Left renal cortex interstitium (tissue), 4 donors: ENCODE measurements at places on chromosomes 7 and 10. TPM values are rescaled to one million over a fixed set of nuclear protein-coding genes. Genes with fewer than 3 reads are reported as not detected.

GRCh38 chr7:40827222-40828085, 692.6 kb downstream of the SUGCT start:
- DNase-seq: peak; percentile 21

GRCh38 chr7:19982841-19983835, 209.7 kb upstream of the TMEM196 start:
- DNase-seq: no peak

DNA sequence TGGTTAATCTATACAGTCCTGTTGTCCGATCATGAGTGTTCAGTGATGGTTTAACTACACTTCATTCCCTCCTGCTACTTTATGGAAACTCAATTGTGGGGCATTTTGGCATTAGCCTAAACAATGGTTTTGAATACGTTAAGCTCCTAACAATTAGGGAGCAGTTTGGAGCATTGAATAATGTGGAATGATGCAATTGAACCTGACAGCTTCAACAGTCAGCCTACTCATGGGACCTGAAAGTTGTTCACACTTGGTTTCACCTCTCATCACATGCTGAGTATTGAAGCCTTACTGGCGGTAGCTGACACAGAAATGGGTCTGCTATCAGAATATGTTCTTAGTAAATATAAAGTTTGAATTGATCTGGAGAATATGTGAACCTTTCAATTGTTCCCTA, 186.1 kb downstream of the MLLT10 start:
- DNase-seq: no peak

- DNase-seq: no peak
These were observed 829 bp downstream of the CHRM2 start for GRCh38 chr7:136869001-136869961.

GRCh38 chr7:157224627-157225026, 85.9 kb downstream of the UBE3C start:
- no peak for DNase-seq

DNA sequence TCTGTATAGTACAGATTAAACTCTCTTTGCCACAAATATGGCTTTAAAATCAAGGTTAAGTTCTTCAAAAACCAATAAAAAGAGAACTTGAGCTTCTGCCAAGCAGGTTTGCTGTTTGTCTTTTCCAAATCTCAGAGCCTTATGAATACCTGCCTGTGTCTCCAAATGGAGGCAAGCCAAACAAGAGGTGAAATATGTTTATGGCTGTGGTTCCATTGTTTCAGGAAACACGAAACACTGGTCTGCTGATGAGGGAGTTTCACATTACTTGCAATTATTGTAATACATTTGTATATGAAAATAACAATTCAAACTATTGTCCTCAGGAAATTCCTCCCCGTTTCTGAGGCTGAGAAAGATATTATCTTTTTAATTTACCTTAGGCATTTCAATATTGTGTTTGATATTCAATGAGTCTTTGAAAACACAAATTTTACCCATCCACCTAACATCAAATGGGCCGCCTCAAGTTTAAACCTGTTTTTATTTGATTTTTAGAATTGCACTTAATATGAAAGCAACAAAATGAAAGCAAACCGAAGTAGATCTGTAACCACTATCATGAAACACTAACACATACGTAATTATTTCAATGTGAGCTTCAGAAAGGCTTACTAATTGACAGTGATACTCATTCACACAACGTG, 359.3 kb downstream of the HGF start:
- no peak for DNase-seq

GRCh38 chr7:424961-425793, 94.5 kb downstream of the PDGFA start:
- DNase-seq: no peak

GRCh38 chr10:2953495-2953894, 113.9 kb upstream of the PFKP start:
- no peak for DNase-seq

DNA sequence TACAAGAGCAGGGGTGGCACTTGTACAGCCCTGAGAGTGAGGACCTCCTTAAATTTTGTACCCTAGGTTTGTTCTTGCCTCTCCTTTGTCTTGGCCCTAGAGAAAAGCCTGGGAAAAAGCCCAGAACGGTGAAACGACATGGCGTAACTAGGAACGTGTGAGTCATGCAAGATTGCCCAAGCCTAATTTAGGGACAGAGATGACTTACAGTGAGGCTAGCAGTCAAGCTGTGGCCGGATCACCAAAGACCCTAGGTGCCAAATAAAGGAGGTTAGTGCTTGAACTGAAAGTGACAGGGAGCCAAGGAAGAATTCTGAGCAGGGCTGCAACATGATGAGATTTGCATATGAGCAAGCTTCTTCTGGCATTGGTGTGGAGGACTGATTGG, 25.1 kb downstream of the TBXAS1 start:
- DNase-seq: no peak

DNA sequence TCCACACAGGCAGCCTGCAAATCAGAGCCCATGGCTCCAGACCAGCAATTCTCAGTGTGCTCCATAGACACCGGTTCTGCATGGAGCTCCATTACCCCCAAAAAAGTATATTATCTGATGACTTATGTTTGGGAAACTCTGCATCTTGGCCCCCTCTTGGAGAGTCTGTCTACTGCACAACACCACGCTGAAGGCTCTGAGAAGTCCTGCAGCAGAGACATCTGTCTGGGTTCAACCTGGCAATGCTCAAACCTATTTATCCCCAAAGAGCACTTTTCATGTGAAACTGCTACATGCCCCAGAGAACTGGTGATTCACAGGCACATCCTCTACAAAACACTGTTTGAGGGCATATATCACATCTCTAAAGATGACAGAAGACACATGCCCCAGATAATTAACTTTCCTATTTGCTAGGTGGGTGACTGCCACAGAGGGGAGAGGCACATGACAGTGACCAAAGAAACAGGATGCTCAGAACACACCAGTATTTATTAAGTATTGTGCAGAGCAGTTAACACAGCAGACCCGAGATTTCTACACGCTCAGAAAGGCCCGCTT, 83.8 kb downstream of the DLG5 start:
- no peak for DNase-seq

DNA sequence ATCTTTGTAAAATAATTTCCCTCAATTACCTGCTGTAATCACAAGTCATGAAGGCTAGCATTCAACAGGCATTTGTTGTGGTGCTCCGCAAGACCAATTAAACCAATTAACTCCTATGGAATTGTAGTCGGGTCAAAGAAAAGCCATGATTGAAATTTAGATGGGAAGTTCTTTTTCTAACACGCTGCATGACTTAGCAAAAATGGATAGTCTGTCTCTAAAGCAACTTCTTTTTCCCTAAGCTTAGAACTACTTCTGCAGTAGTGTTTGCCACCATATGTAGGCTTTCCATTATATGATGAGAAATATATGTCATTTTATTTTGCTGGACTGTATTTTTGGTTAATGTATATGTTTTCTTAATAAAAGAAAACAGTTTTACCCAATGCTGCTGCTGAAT, 119.1 kb downstream of the TSPAN12 start:
- no peak for DNase-seq

DNA sequence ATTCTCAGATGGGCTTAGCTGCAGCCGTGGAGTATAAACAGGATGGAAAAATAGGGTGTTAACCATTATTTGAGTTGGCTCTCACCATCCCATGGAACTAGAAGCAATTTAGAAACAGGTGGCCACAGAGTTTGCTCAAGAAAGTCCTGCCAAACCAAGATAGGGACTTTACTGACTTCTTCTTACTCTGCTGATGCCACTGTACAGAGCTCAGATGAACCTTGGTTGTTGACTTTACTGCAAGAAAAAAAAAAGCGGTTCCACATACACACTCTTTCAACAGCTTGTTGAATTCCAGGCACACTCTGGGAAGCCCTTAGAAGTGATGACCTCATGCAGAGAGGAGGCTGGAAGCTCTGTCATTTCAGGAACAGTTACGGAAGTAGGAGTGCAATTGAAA, 753.4 kb downstream of the NRG3 start:
- DNase-seq: peak; percentile 15

DNA sequence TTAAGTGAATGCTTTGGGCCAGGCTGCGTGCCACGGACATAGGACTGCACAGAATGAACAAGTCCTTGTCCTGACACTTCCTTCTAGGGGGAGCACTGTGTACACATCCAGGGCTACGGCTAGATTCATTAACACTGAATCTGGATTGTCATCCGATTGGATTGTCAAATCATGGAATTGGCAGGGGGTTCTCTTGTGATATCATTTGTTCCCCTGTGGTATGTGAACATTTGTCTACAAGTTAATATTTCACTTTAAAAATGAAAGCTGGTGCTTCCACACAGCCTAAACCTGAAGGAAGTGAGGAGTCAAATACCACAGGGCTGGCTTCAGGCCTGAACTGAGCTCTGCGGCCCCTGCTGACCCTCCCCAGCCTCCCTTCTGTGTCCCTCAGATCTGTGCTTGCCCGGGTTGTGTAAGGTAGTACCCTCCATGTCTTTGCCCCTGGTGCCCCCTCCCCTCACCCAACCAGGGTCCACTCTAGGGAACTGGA, 75.6 kb downstream of the SNX10 start:
- no peak for DNase-seq

DNA sequence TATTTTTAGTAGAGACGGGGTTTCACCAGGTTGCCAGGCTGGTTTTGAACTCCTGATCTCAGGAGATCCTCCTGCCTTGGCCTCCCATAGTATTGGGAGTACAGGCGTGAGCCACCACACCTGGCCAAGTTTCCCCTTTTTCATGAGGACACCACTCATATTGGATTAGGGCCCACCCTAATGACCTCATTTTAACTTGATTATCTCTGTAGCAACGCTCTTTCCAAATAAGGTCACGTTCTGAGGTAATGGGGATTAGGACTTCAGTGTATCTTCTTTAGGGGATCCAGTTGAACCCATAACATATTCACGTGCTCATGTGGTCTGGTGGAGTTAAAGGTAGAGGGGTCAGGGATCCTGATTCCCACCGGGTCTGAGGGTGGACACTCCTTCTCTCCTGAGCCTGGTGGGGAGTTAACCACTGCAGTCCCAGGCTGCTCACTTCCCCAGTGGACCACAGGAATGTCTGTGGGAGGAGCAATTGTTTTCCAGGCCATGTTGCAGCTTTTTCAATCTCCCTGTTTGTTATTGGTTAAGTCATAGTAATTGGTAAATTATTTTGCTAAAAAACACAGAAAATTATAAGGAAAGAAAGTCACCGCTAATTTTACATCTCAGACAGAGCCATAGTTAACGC, 130.5 kb downstream of the GRK5 start:
- DNase-seq: no peak

GRCh38 chr10:74842301-74842954, 16.0 kb downstream of the KAT6B start:
- no peak for DNase-seq

DNA sequence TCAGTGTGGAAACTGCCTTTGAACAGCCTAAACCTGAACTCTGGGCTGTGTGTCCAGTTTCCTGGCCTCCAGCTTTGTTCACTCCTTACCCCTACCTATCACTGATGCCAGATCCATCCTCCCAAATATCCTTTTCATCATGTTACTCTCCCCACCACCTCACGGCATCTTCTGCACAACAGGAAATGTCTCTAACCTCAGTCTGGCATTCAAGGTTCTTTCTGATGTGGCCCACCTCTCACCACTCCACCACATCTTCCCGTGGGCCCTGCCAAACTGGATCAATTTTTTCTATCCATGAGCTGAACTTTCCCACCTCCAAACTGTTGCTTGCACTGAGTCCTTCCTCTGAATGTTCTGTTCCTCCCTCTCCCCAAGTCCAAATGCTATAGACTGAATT, 35.8 kb upstream of the MAP3K8 start:
- no peak for DNase-seq

GRCh38 chr7:2799253-2799652, 44.9 kb downstream of the GNA12 start:
- no peak for DNase-seq

GRCh38 chr7:20793694-20794394, 7.2 kb upstream of the SP8 start:
- DNase-seq: no peak

- no peak for DNase-seq
These were observed 21.1 kb upstream of the HBP1 start for GRCh38 chr7:107147464-107148393.

DNA sequence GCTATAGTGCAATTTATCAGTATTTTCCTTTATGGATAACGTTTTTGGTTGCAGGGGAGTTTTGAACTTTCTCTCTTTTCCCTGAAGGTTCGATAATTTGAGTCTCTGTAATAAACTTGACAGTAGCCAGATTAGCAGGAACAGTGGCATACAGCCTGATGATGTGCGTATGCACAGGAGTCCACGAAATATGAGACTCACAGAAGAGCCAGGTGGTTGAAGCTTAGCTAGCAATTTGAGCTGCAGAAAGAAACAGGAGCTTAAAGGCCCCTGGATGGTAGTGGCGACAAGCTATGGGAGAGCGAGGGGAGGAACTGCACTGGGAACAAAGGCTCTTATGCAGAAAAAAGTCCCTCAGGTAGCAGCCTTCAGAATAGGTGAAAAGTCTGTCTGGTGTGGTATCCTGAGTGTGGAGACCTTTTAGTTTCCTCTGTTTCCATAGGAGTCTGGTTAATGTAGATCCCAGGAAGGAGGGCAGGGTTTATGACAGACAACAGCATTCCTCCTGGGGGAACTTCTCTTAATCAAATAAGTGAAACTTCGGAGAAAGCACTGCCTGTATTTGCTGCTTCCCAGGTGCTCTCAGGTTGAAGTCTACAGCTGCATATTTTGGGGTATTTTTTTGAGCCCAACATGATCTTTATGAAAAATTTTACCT, 32.7 kb downstream of the FANK1 start:
- DNase-seq: no peak

DNA sequence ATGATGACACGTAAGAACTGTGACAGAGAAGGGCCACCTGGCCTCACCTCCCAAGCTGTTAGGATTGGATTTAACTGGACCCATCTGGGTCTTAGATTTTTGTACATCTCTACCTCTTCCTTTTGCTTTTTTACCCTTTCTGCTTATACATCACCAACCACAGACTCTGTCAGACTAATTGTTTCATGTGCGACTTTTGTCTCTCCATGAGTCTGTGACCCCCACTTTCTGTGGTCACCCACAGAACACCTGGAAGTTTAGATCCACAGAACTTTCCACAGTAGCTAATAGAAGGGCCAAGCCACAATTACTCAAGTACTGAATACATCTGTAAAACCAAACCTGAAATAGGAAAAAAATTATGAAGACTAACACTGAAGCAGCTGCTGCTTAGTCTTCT, 23.1 kb downstream of the SEC31B start:
- no peak for DNase-seq

The PLAC9 gene
- polyA plus RNA-seq: 24.4 TPM

The GPR85 gene
- polyA plus RNA-seq: 0.94 TPM

The SOSTDC1 gene
- polyA plus RNA-seq: 47.0 TPM

The BUD23 gene
- 77.7 TPM for polyA plus RNA-seq

The SAMD9L gene
- polyA plus RNA-seq: 2.3 TPM

The ANKRD30A gene
- not detected for polyA plus RNA-seq

The UNC5B gene
- 66.9 TPM for polyA plus RNA-seq

The SPDYE16 gene
- polyA plus RNA-seq: 4.4 TPM

The ADAM12 gene
- polyA plus RNA-seq: 21.5 TPM

The TMEM270 gene
- polyA plus RNA-seq: not detected
